ENCODE measurements at places on chromosomes 12 and 14. TPM values are rescaled to one million over a fixed set of nuclear protein-coding genes. Genes with fewer than 3 reads are reported as not detected.

GRCh38 chr12:100201604-100202423, 1.2 kb downstream of the ACTR6 start:
- no peak for DNase-seq

DNA sequence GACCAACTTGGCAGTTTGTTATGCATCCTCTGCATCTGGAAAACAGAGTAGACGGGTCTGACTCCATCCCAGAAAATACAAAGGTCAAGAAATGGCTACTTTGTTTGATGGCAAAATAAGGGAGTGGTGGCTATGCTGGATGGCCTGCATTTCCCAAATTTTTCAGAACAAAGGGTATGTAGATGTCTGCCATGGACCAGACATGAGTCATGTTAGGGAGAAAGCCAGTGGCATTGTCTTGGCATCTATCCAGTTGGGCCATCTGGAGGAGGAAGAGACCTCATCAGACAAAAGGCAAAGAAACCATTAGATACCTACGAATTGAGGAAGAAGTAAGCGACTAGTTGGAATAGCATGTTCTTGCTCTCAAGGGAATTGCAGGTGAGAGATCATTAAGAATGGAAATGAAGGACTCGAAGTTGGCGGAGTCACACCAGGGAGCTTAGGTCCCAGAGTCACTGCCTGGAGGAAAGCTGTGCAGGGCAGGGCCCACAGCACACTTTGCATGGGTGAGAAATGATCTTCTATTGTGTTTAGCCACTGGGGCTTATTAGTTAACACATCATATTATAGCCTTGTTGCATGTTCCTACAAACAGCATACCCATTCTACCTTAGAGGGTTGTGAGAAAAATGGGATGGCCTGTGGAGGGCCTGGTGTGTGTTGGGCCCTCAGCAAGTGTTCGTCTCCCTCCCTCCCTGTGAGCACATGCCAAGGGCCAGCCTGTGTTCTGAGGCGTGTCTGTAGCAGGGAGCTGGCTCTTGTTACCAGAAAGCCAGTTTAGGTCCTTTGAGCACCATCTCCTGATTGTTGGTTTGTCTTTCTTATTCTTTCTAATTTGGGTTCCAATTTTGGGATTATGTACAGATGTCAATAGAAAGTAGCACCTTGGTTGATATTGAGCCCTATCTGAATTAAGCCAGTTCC, 119.4 kb downstream of the KTN1 start:
- DNase-seq, result no peak

GRCh38 chr14:56292970-56293369, 174.8 kb downstream of the PELI2 start:
- no peak for DNase-seq

- no peak for DNase-seq
Observed at GRCh38 chr12:112124918-112125249, 476 bp upstream of the TRAFD1 start.

- DNase-seq, result no peak
Observed at GRCh38 chr14:80434574-80435321, 223.4 kb upstream of the DIO2 start.

- peak; percentile 49 for DNase-seq
Observed at GRCh38 chr12:26122061-26122680, 2.7 kb downstream of the BHLHE41 start.

GRCh38 chr14:71576472-71576871, 355.8 kb upstream of the RGS6 start:
- DNase-seq, result no peak

DNA sequence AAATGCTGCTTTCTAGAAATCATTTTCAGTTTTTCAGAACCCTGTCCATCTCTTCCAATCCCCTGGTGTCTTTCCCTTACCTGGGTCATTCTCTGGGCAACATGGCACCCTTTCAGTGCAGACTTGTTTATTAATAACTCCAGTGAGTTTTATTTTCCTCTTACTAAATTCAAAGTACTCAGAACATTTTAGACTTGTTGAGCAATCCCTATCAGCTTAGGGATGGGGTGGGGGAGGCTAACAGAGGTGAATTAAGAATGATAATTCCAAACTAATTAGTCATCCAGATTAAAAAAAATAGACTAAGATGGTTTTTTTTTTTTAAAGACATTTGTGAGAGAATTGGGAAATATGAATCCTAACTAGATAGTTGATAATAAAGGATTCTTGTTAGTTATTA, 10.7 kb downstream of the GPRC5A start:
- no peak for DNase-seq

- no peak for DNase-seq
Observed at GRCh38 chr12:89439941-89440340, 84.7 kb downstream of the GALNT4 start.

DNA sequence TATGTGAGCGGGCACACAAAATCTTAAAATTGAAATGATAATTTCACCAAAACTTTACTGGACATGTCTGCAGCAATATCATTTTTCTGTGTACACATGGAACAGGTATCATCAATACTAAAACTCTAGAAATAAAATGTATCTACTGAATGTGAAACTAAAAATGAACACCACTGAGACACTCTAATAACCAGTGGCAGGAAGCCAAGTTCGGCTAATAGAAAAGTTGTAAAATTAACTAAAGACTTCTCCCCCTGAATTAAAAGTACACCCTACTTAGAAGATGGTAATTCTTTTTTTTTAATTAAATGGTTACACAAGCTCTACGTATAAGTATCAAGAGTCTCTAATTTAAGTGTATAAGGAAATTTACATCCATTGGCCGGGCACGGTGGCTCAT, 227.2 kb downstream of the MED13L start:
- no peak for DNase-seq

DNA sequence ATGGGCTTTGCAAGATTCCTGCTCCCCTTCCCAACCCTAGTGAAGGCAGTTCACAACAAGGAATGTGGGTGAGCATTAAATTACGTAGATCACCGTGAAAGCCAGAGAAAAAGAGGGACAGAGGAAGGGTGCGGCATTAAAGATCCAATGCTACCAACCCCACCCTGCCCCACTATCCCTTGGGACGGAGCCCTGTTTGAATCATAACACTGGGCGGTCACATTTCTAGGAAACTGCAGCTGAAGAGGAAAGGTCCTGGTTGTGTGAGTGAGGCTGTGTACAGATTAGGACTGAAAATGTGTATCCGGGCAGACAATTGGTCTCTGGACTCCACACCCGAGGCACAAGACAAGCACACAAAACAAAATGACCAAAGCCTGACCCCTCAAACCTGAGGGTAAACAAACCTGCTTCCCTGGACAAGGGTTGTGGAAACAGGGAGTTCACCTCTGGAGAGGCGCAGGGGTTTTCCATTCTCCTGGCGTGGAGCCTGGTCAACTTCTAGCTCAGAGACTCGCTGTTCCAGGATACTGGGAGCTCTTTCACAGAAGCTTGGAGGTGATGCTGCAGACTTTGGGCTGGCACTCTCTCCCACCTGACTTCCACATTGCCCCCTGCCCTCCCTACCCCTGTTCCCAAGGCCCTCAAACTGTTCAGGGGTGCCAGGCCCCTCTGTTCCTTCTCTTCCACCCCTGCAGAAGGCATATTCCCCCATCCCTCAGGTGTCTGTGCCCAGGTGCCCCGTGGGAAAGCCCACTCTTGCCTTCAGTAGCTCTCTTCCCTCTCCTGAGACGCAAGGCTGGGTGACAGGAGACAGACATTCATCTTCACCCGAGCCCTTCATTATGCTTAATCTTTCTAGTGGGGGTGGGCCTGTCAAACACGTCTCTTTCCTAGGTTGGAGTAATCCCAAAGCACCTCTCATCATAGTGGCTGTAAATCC, 16.5 kb downstream of the NINJ2 start:
- DNase-seq, result peak; percentile 85

DNA sequence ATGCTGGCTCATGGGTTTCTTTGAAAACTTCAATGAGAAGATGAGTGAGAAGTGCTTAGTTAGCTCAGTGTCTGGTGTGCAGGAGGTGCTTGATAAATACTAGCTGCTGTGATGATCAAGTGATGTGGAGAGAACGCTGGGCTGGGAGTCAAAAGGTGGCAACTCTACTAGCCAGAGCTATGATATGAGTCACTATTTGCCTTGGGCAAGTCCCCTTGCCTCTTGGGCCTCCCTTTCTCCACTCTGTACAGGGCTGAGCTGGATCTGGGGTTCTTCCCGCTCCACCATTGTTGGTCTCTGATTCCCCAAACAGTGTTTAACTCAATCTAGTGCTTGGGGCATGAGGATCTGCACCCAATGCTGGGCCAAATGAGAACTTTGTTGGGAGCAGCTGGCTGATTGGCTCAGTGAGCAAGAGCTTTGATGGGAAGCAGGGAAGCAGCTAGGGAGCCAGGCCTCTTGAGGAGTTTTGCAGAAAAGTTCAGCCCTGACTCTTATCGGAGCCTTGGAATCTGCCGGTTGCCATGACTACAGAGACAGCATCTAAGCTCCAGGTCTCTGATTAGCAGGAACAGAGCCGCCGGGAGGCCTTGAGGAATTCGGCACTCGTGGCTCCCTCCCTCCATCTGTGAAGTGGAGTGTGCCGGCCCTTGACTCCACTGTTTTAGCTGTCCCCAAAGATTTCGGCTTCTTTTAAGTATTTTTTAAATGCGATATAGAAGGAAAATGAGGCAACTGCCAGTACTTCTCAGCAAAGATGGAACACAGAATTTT, 82.1 kb upstream of the HSPB8 start:
- DNase-seq, result no peak

- DNase-seq, result no peak
Observed at GRCh38 chr14:62031504-62031903, 269.3 kb downstream of the SNAPC1 start.

DNA sequence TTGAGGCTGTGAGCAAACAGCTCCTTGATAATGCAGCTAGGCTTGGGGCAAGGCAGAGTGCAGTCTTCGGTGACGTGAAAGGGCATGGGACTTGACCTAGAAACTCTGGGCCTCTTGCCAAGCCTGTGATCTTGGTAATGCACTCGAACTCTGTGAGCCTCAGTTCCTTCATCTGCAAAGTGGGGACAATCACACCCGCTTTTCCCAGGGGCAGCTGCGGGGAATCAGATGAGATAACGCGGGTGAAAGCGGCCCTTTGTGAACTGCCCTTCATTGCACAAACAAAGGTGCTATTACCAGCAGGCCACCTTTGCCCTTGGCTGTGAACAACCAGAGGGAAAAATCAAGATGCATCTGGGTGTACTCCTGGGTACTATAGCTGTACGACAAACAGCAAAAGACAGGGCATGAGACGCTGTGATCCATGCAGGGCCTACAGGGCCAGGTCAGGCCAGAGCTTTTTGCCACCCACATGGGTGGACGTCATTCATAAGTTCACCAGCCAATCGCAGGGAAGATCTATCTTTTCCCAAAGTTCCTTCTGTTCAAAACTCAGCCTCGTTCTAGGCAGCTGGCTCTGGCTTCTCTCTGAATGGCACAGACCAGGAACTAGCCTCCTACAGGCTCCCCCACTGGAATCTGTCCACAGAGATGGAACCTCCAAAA, 3.2 kb downstream of the MSI1 start:
- DNase-seq, result no peak

DNA sequence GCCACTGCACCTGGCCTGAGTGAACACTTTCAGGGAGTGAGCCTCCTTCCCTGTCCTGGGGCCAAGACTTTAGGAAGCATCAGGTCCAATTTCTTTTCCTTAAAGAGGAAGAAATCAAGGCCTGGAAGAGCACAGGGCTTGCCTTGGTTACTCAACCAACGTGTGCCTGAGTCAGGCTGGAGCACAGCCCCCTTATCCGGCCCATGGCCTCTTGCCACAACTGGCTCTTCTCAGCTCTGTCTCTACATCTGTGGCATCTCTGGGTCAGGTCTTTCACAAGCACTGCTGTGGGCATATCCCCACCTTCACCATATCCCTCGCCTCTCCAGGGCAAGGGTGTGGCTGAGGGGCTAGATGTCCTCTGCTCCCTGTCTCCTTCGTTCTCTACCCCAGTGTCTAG, 6.8 kb downstream of the MYH6 start:
- peak; percentile 13 for DNase-seq

DNA sequence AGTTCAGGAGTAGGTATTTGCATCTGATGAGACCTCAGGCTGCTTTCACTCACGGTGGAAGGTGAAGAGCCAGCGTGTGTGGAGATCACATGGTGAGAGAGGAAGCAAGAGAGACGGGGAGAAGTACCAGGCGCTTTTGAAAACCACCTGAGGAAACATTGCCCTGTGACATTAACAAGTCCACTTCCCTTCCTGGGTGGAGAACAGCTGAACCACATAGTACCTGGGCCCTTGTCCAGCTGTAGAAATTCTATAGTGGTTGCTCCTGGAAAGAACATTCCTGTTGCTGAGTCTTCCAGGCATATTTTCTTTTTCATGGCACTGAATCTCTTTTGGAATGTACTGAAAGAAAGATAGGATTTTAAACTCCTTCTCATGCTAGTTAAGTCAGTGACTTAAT, 87.3 kb upstream of the RIN3 start:
- no peak for DNase-seq

- DNase-seq, result peak; percentile 66
Observed at GRCh38 chr12:388541-389141, 479 bp downstream of the KDM5A start.

GRCh38 chr12:125143491-125143890, 78.3 kb downstream of the AACS start:
- peak; percentile 88 for DNase-seq

GRCh38 chr14:70663707-70664179, 22.0 kb downstream of the TTC9 start:
- no peak for DNase-seq

- peak; percentile 26 for DNase-seq
Observed at GRCh38 chr12:115013236-115013981, 329.4 kb upstream of the TBX3 start.

GRCh38 chr12:128789356-128789929, 34.3 kb downstream of the SLC15A4 start:
- peak; percentile 14 for DNase-seq

PRB4 gene
- total RNA-seq, result not detected

NPAS3 gene
- total RNA-seq, result 3.4 TPM

CDKN3 gene
- total RNA-seq, result 1.9 TPM

DENND5B gene
- total RNA-seq, result 51.4 TPM

LGR5 gene
- total RNA-seq, result not detected

GABARAPL1 gene
- total RNA-seq, result 338 TPM

DIO2 gene
- 30.9 TPM for total RNA-seq

All from heart left ventricle (tissue), 16 donors.